ENCODE measurements at places on chromosomes 7 and 10.

GRCh38 chr10:114767986-114768821 is 53.4 kb upstream of the FHIP2A start:
- no peak for DNase-seq

GRCh38 chr10:14261336-14261735 is 69.4 kb downstream of the FRMD4A start:
- DNase-seq = no peak

GRCh38 chr10:58412502-58412961 is 27.3 kb downstream of the TFAM start:
- DNase-seq = no peak

- DNase-seq = no peak
Observed at GRCh38 chr7:70470746-70471145, 661.2 kb upstream of the GALNT17 start.

DNA sequence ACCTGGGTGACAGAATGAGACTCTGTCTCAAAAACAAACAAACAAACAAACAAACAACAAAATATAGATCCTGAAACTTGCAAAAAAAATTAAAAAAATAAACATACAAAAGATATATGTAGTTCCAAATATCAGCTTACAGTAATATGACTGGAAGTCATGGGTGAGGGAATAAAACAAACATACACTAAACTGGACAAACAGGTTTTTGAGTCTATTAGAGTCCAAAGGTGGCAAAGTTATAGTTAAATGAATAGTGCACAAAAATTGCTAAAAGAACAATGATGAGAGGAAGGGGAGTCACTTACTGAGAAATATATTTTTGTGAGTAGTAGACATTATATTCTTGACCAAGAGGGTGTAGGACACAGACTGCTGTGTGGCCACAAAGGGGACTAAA is 16.7 kb upstream of the RSBN1L start:
- no peak for DNase-seq

- no peak for DNase-seq
Observed at GRCh38 chr10:35422228-35422627, 85.9 kb downstream of the CCNY start.

GRCh38 chr7:130566168-130566897 is 74.4 kb downstream of the MEST start:
- no peak for DNase-seq

GRCh38 chr7:1939434-1940401 is 269.6 kb downstream of the ELFN1 start:
- DNase-seq = no peak

- DNase-seq = no peak
Observed at GRCh38 chr10:102231357-102232318, 5.5 kb downstream of the ELOVL3 start.

DNA sequence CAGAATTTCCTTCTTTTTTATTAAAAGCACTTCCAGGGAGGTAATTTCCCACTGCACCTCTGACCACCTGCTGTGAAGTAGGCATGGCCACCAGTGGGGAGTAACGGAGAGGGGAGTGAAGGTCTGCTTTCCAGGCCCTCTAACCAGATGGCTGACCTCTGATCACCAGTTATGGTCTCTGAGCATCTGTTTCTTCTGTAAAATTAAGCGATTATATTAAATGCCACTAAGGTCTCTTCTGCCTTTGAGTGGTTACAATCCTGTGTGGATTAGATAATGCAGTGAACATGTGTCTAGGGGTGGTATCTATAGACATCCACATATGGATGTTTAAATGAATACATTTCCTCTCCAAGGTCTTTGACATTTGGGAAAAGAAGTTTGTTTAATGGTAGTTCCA is 199.6 kb downstream of the HERPUD2 start:
- no peak for DNase-seq

DNA sequence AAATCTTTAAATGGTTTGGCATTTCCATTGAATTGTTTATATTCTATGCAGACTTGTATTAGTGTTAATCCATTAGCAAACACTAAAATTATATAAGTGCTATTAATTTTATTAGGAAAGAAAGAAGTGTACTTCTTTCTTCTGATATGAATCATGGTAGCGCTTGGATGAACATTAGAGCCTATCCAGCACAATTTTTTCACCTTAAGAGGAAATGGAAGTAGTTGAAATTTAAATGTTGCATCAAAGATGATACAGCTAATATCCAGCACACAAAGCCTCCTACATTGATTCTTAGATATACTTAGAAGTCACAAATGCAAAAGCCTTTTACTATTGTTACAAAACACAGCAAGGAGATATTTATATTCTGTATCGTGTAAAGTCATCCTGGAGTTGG is 174.5 kb downstream of the AHR start:
- DNase-seq = no peak

- no peak for DNase-seq
Observed at GRCh38 chr7:36923943-36924436, 199.7 kb upstream of the AOAH start.

- DNase-seq = no peak
Observed at GRCh38 chr7:158449942-158450341, 137.7 kb downstream of the PTPRN2 start.

DNA sequence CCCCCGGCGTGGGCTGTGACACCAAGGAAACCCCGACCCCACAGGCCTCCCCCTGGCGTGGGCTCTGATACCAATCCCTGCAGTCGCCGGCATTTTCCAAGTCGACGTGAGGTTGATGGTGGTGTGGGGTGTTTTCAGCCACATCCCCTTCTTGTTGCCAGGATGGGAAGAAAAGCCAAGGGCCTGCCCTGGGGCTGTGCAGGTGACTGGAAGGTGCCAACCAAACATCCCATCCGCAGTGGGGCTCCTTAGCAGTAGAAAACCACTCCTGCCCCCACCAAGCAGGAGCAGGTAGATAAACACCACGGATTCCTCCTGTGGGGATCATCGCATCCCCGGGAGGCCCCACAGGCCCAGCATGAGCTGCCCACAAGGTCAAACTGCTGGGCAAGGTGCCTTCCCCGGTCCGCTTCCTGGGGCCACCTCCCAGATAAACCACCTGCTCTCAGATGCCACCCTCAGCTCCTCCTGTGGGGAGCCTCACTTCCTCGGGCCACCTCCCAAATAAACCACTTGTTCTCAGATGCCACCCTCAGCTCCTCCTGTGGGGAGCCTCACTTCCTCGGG is 88.5 kb upstream of the DIP2C start:
- no peak for DNase-seq

DNA sequence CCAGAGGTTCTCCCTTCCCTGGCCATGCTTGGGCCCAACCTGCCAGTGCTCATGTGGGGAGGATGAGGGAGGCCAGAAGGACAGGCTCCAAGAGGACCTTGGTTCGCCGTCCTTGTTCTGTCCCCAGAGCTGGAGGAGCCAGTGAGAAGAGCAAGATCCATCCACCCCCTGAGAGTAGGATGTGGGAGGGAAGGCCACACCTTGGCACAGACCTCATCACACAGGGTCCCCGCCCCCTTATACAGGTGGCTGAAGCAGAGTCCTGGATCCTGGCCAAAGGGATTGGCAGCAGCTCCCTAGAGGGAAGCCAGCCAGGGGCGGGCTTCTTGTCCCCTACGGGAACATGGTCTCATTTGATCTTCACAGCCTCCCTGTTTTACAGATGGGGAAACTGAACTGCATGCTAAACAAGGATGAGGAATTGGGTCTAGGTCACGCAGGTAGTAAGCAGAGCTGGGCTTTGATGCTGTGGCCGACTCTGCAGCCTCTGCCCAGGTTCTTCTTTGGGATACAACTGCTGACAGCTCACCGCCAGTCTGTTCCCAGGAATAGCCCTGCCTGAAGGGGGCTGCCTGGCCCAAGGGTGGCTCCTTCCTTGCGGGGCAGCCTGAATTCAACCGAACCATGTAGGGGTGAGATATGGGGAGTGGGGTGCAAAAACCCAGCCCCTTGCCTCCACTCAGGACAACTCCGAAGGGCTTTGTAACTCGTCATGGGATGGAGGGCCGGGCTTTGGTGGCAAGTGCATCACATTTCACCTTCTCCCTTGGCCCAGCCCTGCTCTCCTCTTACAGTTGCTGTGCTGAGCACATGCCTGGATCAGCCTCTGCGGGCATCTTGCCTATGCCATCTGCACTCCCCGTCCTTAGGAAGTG is 62.2 kb upstream of the KDM7A start:
- DNase-seq = no peak

DNA sequence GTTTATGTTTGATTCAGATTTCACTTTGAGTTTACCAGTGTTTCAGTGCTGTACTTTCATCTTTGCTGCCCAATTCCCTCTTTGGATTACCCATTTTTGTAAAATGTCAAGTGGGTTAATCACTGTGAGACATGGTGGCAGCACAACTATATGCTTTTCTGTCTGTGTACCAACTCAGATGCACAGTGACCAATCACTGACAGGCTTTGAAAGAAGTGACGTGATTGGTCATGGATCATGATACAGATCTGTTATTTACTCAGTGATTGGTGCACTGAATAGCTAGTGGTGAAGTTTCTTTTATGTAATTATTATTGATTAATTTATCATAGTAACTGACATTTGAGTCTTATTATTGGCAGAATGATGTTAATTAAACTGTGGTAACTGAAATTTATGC is 126.9 kb downstream of the SDK1 start:
- no peak for DNase-seq

DNA sequence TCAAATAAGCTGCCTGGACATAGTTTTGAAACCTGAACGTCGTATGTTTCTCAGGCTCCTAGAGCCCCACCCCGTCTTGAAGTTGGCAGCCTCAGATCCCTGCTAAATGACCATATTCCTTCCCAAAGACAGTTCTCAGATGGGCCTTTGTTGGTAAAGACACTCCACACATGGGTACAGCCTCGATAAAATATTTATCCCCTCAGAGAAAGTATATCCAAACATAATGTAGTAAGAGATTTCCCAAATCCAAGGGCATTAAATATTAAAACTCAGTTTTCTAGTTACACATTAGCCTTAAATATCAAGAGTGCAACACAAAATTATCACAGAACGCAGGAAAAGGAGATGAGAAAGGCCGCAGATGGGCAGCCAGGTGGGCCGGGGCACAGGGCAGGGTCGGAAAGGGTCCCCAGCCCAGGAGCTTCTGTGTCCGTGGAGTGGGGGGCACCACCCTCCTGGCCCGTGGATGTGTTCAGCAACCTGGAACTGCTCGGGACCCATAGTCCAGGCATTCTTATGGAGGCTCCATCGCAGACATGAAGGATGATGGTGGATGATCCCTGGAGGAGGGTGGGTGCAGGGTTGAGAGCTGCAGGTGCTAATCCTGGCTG is 1.5 kb upstream of the CFAP46 start:
- no peak for DNase-seq

DNA sequence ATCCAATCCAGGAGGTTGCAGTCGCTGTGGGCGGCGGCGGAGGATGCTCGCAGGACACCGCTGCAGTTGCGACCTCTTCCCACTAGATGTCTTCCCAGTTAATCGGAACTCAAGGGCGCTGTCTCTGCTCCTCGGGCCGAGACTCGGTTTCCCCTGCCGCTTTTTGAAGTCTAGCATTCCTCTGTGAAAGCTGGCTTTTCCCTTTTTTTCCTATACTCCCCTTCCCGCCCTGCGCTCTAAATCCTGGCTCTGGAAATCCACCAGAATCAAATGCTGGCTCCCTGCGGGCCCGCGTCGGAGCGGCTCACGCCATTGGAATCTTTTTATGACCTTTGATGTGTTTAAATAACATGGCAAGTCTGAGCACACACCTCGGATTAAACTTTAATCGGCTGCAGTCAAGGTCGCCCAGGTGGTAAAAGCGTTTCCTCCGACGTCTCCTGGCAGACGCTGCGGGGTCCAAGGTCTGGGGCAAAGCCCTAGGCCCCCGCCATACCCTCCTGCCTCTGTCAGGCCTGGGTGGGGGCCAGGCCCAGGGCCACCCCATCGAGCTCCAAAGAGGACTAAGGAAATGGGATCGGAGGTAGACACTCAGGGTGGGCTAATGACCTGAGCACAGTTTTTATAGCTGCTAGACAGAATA is 10.7 kb upstream of the HOXA13 start:
- DNase-seq = no peak

DNA sequence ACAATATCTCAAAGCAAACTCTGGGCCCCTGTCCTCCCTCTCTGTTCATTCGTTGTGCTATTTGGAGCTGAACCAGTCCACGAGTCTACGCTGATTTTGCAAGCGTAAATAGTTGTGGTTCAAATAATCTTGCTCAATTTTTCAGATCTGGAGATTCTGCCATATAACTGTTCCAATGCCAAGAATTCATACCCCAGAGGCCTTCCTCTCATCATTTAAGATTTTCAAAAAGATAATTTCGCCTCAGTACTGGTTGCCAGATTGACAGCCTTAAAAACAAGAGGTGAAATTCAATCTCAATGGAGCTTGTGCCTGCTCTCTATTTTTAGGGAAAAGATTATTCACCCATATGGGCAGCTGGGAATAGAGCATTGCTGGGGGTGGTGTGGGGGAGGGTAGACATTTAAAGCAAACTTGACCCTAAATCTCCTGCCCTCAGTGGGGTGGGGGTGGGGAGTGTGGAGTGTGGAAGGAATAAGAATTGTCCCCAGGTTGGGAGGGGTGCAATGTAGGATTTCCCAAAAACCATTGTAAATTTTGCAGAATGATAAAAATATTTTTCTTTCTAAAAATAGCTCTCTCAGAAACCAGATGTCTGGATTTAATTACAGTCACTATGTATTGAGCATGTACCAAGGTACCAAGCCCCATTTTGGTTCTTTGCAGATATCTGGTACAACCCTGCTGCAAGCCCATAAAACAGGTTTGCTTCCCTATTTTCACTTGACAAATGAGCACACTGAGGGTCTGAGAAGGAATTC is 104.7 kb upstream of the EEPD1 start:
- no peak for DNase-seq

GRCh38 chr7:65475040-65475726 is 101.5 kb downstream of the ZNF92 start:
- DNase-seq = no peak

DNA sequence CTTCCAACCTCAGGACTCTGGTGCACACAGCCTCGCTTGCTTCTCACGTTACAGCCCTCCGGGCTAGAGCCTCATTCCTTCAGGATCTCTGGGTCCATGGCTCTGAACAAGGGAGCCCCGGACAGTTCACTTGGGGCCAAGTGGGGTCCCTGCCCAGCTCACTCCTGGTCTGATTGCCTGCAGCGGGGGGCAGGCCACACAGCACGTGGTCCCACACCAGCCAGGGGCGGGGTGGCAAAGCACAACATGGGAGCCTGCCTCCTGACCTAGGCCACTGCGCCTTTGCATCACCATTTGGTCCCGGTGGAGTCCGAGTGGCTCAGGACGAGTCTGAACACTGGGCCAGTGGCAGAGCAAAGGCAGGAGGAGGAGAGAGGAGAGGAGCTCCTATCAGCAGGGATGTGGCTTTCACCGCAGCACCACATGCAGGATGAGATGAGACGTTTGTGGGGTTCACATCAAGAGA is 13.4 kb upstream of the CRYGN start:
- no peak for DNase-seq

DNA sequence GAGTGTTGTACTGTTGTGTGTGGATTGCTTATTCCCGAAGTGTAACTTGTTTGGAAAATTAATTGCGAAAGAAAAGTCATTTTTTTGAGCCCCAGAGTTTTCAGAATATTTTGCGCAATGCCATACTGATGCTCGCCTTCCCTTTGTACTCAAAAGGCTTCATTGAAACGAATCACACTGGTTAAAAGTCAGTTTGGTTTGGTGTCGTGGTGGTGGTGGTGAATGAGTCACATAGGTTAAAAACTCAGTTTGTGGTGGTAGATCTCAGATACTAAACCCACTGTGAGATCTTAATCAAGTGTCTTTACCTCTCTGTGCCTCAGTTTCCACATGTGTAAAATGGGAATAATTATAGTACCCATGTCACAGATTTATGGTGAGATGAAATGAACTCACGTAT is 61.1 kb upstream of the IL6 start:
- DNase-seq = no peak

GRCh38 chr7:69110450-69111050 is 487.7 kb upstream of the AUTS2 start:
- no peak for DNase-seq

All from GM12864 (cell line).